ENCODE measurements at places on chromosomes 12 and 14.

DNA sequence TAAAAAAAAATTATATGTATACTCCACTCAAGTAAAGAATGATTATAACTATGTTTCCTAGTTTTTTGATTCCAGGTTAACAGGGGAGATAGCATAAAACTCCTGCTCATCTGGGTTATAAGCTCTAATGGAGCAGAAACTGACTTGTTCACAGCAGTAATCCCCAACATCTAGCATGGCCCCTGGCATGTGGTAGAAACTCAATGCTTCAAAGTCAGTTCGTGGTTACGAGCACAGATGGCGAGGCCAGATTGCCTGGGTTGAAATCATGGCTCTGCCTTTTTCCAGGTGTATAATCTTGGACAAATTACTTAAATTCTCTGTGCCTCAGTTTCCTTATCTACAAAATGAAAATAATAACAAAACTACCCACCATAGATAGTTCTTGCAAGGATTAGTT lies 183.8 kb downstream of the TTC7B start:
- no peak for DNase-seq

GRCh38 chr12:51647647-51648046 lies 56.6 kb downstream of the SCN8A start:
- DNase-seq, result no peak

DNA sequence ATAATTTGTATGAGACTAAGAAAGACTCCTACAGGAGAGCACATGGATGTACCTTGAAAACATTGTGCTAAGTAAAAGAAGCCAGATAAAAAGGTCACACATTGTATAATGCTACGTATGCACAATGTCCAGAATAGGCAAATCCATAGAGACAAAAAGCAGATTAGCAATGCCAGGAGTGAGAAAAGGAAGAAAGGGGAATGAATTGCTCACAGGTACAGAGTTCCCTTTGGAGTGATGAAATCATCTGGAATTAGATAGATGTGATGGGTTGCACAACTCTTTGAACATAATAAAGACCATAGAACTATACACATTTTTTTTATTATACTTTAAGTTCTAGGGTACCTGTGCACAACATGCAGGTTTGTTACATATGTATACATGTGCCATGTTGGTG lies 1218.9 kb upstream of the TMEM132C start:
- no peak for DNase-seq

- DNase-seq, result no peak
Observed at GRCh38 chr14:56555921-56556570, 23.6 kb upstream of the TMEM260 start.

DNA sequence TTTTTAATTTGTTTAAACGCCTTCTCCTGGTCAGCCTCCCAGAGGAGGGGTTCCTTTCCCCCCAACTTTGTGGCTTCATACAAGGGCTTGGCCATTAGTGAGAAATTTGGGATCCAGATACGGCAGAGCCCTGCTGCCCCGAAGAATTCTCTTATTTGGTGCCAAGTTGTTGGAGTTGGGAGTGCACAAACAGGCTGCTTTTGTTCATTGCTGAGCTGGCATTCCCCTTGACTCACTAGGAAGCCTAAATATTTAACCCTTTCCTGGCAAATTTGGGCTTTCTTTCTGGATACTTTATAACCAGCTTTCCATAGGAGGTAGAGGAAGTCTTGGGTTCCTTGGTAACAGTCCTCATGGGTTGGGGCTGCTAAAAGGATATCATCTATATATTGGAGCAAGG lies 10.3 kb upstream of the ADAM21 start:
- no peak for DNase-seq

DNA sequence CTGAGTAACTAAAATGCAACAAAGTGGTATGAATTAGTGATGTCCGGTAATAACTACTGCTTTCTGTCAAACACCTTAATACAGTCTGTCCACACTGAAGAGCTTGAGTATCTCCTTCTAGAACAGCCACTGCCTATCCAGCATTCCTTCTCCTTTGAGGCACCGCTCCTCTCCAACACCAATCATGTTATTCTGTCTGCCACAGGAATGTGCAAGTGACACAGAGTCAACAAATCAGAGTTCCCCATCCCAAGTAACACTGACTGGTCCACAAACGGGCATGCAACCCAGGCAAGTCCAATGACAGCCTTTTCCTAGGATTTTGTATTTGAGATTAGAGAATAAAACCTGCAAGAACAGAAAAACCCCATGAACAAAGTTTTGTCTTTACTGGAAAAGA lies 3.8 kb downstream of the GXYLT1 start:
- DNase-seq, result no peak

DNA sequence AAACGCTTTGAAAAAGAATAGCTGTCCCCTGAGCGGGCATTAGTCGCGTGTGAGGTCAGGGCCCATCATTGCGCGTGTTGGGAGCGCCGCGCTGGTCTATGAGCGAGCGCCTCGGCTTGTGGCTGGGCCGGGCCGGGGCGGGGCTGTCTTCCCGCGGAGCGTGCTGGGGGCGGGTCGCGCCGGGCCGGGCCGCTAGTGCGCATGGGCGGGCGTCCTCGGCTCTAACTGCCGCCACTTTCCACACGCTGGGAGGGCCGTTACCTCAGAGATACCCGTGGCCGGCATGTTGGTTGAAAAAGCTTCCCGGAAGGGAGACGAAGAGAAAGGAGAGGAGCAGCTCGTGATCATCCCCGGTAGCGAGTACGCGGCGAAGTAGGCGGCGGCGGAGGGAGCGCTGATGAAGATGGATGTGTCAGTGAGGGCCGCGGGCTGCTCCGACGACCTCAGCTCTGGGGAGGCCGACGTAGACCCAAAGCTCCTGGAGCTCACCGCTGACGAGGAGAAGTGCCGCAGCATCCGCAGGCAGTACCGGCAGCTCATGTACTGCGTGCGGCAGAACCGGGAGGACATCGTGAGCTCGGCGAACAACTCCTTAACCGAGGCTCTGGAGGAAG lies at the start of gene EID3:
Gene EID3 (plus strand): TSS at position 202 of the 614 bp plus-strand sequence. CDS start 196 bp downstream, at position 398.
- DNase-seq, result peak; percentile 90

Measured in CD4-positive, alpha-beta T cell treated with Interleukin-15 for 4 hours (primary cell).